GM23338 (cell line): ENCODE measurements at places on chromosomes 7 and 10.

DNA sequence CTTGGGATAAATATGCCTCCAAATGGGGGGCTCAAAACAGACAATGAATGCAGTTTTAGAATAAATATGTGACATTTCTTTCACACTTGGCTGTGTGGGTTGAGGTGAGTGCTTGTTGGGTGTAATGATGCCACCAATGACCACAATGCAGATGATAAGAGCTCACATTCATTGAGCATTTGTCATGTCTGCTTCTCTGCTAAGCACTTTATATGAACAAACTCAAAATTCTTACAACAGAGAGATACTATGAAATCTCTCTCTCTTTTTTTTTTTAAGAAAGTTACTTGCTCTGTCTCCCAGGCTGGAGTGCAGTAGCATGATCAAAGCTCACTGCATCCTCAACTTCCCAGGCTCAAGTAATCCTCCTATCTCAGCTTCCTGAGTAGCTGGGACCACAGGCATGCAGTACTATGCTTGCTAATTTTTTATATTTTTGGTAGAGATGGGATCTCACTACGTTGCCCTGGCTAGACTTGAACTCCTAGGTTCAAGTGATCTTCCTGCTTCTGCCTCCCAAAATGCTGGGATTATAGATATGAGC, 185.4 kb downstream of the JCAD start:
- no peak for DNase-seq

DNA sequence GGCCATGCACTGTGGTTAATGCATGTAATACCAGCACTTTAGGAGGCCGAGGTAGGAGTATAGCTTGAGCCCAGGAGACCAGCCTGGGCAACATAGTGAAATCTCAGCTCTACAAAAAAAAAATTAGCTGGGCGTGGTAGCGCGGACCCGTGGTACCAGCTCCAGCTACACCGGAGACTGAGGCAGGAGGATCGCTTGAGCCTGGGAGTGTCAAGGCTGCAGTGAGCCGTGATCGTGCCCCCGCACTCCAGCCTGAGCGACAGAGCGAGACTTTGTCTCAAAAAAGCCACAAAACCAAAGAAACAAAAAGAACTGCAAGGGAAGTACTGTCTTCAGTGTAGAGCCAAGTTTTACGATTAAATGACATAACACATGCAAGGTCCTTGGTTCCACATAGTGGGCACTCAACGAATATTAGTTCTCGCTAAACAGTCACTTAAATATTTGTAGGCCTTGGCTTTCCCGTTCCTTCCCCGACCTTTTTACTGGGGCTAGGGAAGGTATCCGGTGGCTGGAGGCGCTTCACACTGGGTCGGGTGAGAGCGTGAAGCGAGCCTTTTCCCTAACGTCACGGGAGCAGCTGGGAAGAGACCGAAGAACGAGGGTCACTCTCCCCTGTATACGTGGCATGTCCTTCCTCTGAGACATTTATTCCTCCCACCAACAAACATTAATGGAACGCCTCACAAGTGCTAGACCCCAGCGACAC, 993 bp upstream of the SND1 start:
- peak; percentile 77 for DNase-seq

DNA sequence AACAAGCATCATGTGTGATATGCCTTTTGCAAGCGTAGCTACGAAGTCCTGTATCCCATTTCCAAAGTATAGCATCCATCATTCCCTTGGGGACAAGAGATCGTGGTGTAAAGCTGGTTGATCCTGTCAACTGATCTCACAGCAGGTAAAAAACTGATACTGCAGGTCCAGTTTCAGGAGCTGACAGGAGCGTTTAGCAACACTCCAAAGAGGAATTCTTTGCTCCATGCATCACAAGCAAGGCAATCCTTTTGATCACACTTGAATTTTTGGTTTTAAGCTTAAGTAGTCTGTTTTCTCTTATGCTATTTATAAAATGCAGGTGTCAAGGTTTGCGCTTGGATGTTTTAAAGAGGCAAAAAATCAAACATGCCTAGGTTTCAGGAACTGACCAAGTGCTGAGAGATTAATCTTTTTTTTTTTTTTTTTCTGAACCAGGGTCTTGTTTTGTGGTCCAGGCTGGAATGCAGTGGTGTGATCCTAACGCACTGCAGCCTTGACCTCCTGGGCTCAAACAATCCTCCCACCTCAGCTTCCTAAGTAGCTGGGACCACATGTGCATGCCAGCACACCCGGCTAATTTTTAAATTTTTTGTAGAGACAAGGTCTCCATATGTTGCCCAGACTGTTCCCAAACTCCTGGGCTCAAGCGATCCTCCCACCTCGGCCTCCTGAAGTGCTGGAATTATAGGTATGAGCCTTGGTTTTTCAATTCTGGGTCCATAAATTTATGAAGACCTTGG, 1.8 kb upstream of the ZDHHC4 start:
- no peak for DNase-seq

DNA sequence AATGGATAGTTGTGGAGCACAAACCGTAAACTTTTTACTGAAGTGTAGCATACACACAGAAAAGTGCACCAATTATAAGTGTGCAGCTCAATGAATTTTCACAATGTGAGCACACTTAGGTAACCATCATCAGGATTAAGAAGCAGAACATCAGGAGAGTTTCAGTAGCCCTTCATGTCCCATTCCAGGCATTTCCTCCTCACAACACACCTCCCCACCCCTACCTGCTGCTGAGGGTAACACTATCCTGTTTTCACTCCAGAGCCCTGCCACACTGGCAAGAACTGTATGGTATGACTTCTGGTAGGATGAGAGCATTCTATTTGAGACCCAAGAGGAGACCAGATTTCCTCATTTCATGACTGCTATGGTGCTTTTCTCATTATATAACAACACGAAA, 166.5 kb downstream of the PPP1R3A start:
- peak; percentile 40 for DNase-seq

- peak; percentile 53 for DNase-seq
These were observed 46.3 kb upstream of the RNF216 start for GRCh38 chr7:5827755-5828154.

DNA sequence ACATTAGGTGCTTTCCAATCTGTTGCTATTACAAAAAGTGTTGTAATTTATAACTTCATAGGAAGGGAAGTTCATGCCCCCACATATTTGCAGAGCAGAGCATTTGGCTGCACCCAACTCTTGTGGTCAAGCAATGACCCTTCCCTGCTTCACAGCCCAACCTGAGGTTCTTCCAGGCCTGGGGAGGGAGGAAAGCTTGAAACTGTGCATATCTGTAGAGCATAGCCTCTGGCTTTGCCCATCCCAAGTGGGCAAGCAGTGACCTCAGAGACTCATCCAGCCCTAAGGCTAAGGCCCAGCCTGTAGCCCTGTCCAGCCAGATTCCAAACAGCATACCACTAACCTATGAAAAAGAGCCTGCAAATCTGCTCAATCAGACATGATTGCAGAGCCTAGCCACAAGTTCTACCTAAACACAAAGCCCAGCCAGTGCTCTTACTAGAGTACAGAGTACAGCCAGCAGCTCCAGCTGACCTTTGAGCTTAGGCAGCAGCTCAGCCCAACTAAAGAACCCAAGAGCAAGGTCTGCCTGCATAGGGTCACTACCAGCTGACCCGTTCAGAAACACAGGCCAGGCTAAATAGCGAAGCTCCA, 14.4 kb upstream of the GSTK1 start:
- no peak for DNase-seq

GRCh38 chr7:12323415-12323814, 80.2 kb downstream of the VWDE start:
- peak; percentile 44 for DNase-seq

GRCh38 chr10:33419311-33419710, 84.8 kb upstream of the NRP1 start:
- DNase-seq, result no peak

GRCh38 chr7:124246262-124246863, 213.5 kb upstream of the TMEM229A start:
- peak; percentile 10 for DNase-seq

GRCh38 chr7:87058744-87059524, 520 bp downstream of the ELAPOR2 start:
- peak; percentile 78 for DNase-seq

GRCh38 chr7:95324431-95324830, at the start of gene PON1:
TSS of gene PON1 (minus strand) at chr7:95324532. CDS start at chr7:95324475, 57 bp downstream.
- DNase-seq, result peak; percentile 69

DNA sequence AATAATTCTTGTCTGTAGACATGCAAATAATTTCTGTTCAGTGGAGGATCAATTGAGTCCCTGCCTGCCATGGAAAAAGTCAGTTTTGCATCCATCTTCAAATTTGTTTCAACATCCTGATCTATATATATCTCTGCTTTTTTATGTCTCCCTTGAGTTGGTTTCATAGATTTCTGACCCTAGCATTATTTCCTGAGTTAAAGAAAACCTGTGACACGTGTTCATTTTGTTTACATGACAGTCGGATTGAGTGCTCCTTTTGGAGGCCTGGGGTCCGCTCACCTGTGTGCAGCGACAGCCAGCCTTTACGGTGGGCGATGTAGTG, 674 bp downstream of the MRPS24 start:
- DNase-seq, result no peak

DNA sequence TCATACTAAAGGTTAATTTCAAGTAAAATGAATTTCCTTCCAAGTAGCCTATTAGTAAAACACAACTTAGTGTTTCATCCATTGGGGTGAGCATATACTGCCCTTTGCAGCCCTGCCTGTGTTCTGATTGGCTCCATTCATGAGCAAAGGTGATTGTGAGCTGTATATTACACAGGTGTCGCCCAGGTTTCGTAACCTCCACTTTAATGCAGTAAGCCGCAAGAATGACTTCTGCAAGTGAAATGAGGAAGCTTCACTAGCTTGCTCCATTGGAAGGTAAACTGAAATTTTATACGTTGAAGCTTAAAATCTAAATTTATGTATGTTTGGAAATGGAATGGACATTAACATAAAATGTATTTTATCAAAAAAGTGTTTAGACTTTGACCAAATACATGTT, 24.4 kb downstream of the MTURN start:
- DNase-seq, result no peak

GRCh38 chr7:106365252-106366005, 80.6 kb upstream of the NAMPT start:
- DNase-seq, result no peak
